Activated CD4-positive, alpha-beta T cell treated with anti-CD3 and anti-CD28 coated beads, Interleukin-2, amount 50 U/mL, for 16 hours (primary cell): ENCODE measurements at places on chromosomes 16 and 17.

- no peak for DNase-seq
Observed at GRCh38 chr16:82598771-82599170, 28.0 kb upstream of the CDH13 start.

- no peak for DNase-seq
Observed at GRCh38 chr17:65287040-65287439, 149.9 kb downstream of the RGS9 start.

- no peak for DNase-seq
Observed at GRCh38 chr17:46262271-46262670, 32.7 kb upstream of the LRRC37A start.

GRCh38 chr16:57379579-57379978, 7.3 kb downstream of the CX3CL1 start:
- DNase-seq = no peak

GRCh38 chr16:63080746-63081145, 1044.5 kb upstream of the CDH8 start:
- no peak for DNase-seq

DNA sequence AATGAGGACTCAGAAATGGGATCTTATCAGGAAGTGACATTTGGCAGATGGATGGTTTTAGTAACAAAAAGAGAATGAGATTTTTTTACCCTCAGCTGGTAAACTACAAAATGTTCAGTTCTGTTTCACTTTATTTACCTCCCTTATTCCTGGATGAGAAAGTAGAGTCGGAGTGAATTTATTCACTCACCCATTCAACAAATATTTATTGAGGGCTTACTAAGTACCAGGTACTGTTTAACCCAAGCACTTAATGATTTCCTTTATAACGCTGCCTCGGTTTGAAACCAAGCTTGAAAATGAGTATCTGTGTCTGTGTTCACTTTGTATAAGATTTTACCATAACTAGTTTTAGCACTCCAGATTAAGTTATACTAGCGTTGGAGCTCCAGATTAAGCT, 38.1 kb downstream of the CDRT15 start:
- DNase-seq = no peak

DNA sequence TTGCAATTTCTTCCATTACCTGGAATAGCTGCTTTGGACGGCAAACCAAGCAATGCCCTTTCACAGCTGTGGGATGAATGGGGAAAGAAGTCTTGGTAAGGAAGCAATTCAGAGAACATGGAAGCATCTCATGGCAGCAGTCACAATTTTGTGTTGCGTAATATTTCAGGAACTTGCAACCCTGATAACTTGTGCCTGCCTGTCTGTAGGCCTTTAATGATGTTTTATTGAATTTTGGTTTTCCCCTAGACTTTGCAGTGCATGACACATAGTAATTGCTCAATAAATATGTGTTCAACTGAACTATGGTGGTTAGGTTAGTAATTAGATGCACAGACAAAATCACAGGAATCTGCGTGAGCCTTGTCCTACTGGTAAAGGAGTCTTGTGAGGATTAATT, 439.5 kb downstream of the WWOX start:
- DNase-seq = no peak

GRCh38 chr16:8775359-8775758, 22.1 kb downstream of the TMEM186 start:
- no peak for DNase-seq

DNA sequence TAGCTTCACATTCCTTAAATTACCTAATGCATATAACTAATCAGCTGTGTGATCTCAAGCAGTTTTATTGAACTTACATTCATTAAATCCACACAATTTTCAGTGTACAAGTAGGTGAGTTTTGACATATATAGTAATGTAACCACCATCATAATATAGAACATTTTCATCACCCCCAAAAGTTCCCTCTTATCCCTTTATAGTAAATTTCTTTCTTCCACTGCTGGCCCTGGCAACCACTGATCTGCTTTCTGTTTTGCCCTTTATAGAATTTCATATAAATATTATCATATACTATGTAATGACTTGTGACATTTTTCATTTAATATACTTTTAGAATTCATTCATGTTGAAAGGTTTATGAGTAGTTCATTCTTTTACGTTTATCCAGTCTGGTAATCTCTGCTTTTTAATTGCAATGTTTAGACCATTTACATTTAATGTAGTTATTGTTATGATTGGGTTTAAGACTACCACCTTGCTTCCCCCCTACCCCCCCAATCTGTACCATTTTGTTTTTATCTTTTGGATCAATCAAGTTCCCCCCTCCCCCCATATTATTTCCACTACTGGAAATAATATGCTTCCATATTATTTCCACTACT, 125.3 kb upstream of the NACA2 start:
- DNase-seq = no peak

GRCh38 chr16:69890114-69890891, 60.8 kb upstream of the CLEC18A start:
- no peak for DNase-seq

GRCh38 chr17:22692066-22692805, 999.9 kb downstream of the KCNJ18 start:
- DNase-seq = no peak

DNA sequence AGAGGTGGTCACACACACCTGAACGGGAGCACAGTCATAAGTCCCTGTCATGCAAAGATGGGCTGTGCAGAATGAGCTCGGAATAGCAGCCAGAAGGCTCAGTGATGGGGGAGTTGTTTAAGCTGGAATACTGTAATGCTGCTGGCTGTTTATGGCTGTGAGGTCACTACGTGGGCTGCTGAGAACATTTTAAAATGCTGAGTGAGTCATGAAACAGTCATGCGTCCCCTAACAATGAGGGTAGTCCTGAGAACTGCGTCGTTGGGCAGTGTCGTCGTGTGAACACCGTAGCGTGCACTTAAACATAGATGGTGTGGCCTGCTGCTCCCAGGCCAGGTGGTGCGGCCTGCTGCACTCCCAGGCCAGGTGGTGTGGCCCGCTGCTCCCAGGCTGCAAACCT, 39.7 kb downstream of the TBCD start:
- DNase-seq = no peak

GRCh38 chr17:3892095-3892998, 506 bp downstream of the CAMKK1 start:
- DNase-seq = peak; percentile 56

GRCh38 chr17:54353789-54354525, 531.2 kb downstream of the KIF2B start:
- DNase-seq = no peak

DNA sequence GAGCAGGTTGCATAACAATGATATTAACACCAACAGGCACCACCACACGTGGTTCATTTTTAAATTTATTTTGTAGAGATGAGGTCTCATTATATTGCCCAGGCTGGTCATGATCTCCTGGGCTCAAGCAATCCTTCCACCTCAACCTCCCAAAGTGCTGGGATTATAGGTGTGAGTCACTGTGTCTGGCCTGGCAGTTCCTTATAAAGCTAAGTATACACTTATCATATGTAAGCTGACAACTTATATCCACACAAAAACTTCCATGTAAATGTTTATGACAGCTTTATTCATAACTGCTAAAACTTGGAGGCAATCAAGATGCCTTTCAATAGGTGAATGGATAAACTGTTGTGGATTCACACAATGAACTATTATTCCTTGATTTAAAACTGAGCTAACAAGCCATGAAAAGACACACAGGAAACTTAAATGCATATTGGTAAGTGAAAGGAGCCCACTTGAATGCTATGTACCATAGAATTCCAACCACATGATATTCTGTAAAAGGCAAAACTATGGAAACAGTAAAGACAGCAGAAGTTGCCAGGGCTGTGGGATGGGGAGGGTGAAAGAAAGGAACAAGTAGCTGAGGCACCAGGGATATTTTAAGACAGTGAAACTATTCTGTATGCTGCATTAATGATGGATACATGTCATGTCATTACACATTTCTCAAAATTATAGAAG, 156.5 kb upstream of the KCNJ18 start:
- DNase-seq = no peak

DNA sequence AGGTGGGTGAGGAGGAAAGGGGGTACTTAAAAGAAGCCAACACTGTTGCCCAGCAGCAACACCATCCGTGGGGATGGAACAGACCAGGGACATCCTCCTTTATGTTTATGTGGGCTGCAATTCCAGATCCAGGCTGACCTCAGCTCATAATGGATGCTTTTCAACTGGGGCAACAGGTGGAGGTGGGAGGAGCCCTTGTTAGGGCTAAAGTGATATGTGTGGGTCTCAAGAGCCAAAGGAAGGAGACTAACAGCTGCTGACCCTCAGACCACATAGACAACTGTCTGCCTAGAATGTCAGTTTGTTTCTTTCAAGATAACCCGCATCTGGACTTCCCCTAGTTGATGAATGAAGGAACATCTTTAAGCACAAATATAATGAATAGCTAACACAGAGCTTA, 2.0 kb upstream of the INPP5K start:
- DNase-seq = no peak

DNA sequence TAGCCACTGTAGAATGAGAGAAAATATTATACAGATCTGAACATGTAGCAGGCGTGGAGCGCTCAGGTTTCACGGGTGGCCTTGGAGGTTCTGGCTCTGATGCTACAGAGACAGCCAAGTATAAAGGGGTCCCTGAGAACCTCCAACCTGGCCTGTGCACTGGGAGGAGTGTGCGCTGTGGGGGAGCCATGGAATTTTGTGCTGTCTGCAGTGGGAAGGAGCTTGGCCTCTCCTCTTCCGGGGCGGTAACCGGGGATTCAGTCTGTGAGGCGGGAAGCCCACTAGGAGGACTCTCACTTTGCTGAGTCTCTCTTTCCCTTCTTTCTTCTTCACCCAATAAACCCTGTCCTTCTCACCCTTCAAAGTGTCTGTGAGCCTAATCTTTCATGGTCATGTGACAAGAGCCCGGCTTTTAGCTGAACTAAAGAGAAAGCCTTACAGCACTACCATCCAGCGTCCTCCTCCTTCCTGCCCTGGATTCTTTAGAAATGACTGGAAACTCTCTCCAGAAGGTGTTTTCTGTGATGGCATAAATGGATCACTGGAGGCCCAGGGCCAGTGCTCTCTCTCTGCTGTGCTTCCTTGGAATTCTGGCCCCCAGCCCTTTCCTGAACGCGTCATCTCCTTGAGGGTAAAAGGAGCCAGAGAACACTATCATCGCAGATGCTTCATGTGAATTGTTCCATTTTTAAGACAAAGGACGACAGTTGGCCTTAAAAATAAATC, 232.1 kb upstream of the CACNG5 start:
- no peak for DNase-seq

GRCh38 chr16:519425-519824, 8.1 kb upstream of the CAPN15 start:
- DNase-seq = no peak

- peak; percentile 90 for DNase-seq
Observed at GRCh38 chr17:80252871-80253270, 7.8 kb upstream of the RNF213 start.

- DNase-seq = no peak
Observed at GRCh38 chr17:32880671-32881453, 3.9 kb upstream of the MYO1D start.

DNA sequence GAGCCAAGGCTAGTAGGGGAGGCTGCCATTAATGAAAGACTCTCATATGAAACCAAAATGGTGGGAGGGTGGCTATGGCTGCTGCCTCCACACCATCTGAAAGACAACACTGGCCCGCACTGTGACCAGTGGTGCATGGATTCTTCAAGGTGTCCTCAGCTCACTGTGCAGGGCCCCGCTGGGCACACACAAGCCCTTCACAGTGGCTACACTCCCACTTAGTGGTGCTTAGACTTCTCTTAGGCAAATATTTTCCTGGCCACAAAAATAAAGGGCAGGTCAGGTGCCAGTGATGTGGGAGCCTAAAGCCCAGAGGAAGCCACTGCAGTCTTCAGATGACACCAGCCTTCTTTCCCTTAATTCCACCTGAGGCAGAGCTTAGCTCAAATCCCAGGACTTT, 38.1 kb upstream of the IRX3 start:
- no peak for DNase-seq

DNA sequence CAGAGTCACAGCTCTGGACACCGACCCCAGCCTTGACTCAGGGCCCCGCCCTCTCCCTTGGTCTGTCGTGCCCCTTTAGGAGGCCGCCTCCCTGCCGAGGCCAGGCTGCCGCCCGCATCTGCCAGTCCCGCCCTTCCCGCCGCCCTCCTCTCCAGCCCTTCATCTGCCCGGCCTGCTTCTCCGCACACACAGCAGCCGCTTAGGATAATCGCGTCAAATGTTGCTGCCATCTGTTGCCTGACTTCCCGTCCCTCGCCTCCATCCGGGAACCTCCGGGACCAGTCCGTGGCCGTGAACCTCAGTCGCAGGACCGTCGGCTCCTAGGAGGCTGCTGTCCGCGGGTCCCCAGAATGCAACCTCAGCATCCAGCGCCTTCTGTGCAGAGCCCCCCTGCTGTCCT, 11.9 kb downstream of the GSE1 start:
- no peak for DNase-seq

DNA sequence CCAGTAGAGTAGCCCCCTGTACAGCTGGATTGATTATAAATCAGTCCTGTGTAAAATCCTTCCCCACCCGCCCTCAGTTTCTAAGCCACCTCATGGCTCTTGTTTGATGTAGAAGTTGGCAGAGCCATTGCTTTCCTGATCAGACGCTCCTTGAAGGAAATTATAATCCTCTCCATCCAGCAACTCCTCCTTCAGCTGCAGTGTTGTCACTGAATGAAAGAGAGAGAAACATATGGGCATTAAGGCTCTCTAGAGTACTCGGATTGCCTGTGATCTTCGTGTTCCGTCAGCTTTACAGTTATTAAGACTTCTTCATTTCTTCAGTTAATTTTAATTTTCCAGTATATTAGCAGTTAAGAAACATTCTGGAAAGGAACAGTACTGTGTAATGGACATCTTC, 14.3 kb downstream of the NME2 start:
- no peak for DNase-seq

DNA sequence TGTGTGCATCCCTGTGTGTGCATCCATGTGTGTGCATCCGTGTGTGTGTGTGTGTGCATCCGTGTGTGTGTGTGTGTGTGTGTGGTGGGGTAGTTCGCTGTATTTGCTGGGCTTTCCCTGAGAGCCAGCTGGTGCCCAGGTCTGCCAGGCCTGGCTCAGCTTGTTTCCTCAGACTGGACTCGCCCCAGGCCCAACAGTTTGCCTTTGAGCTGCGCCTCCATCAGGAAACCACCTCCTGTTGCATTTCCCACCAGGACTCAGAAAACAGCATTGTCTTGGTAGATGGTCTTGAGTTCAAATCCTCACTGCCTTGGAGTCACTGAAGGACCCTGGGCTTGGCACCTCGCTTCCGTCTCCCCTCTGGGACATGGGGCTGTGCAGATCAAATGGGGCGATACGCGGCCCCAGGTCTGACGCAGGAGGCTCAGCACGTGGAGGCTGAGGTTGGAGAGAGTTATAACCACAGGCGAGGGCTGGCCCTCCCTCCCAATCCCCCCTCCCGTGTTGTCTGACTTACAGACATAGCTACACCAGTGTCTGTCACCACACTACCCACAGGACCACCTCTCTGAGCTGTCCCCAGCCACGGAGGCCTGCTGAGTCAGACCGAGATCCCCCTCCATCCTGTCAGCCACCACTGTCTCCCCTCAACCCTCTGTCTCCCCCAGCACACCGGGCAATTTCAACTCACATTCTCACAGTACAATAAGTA, 4.7 kb downstream of the ITGAE start:
- DNase-seq = peak; percentile 96

DNA sequence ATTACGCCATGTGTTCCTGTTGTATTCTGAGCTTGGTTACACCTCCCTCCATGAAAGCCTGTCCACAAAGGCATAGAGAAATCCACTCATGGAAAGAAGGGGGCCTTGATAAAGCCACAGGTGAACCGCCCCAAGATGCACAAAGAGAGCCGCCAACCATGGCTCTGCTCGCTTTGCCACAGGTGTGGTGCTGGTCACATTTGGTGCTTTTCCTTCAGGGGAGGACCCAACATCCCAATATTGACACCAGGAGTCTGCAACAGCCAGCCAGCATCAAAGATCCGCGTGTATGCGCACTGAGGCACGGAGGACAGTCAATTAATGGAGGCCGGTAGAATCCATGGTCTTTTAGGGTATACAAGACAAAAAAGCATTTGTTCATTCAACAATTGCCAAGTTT, 7.3 kb downstream of the ABCA3 start:
- DNase-seq = no peak
